ENCODE measurements at places on chromosomes 4 and X.

GRCh38 chr4:73868206-73869129 is 725 bp upstream of the CXCL1 start:
- DNase-seq: no peak

DNA sequence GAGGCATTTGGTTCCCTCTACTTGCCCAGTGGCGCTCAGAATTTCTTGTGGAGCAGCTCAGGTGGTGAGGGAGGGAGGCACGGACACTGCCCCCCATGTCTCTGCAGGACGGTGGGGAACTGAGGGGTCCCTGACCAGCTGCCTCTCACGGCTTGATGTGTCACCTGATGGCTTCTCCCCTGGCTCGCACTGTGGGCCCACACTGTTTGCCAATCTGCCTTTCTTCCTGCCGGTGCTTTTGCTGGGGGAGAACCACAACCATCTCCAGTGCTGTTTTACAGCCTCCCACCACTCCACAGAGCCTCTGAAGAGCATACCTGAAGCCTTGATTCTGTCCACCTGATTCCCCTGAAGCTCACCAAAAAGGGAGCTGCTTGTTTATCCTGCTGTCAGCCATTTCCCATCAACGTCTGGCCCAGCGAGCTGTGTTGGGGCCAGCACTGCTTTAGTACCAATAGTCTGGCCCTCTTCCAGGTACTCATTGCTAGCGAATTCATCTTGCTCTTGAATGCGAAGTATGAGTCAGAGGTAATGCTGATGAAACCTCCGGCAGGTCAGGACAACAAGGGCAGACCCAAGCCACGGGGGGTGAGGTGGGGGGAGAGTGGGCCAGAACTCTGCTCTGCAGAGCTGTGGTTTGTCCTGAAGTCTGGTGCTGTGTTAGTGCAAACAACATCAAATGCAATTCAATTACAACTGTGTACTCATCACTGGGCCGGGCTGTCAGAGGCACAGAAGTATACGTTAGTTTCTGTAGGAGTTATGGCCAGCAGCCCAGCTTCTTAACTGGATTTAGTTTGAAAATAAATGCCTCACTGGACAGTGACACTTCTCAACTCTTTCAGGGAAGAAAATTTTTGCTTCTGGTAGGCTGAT is 208.3 kb upstream of the JADE1 start:
- no peak for DNase-seq

DNA sequence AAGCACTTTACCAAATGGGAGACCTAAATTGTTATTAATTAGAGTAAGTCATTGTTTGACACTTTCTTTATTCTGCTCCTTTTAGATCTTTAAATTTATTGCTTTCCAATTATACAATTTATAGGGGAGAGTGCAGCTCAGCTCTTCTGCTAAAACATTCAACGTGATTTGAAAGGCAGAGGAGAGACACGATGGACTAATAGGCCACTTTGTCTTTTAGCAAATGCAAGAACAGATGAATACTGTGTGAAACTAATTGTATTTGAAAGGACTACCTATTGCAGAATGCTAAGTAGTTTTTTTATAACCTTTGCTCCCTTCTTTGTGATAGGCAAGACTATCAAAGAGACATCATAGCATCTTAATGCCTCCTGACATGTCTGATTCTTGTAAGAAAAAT is 320.4 kb upstream of the KLF3 start:
- no peak for DNase-seq

DNA sequence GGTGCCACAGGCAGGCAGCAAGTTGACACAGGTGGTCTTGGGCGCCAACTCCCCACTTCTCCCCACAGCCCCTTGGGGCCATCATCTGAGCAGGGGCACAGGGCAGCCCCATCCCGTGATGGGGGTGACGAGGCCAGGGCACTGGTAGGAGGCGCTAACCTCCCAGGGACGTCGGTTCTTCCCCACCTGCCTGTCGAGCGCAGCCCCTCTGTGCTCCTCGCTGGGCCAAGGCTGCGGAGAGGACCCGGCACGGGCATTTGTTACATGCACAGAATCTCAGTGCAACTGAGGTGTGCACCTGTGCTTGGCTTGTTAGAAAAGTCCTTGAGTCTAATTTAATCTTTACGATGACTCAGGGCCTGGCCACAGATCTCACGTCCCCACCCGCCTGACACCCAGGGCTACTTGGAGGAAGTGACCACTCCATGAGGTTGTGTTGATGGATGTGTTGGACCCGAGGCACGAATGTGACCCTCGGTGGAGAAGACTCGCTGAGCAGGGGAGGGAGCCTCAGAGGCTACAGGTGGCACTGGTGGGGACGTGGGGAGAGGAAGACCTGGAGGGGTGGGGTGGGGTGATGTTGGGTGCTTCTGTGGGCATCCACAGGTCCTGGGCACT is 3.1 kb upstream of the SH3TC1 start:
- DNase-seq: no peak

GRCh38 chrX:107669885-107670628 is 41.7 kb downstream of the PRPS1 start:
- no peak for DNase-seq

DNA sequence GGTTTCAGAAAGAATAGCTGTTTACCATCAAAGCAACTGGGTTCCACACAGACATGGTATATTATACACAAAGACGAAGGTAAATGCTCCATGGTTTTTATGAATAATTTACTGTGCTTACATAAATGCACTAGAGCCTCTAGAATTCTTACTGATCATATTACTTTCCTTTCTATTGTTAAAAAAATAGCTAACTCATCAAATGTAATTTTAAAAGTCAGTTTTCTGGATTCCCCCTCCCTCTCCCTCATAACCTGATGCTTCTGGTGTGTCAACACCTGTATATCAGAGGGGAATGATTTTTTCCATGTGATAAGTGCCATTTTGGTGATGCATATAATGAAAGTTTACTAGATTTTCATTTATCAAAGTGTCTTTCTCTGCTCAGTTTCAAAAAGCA is 31.1 kb upstream of the LEF1 start:
- no peak for DNase-seq

DNA sequence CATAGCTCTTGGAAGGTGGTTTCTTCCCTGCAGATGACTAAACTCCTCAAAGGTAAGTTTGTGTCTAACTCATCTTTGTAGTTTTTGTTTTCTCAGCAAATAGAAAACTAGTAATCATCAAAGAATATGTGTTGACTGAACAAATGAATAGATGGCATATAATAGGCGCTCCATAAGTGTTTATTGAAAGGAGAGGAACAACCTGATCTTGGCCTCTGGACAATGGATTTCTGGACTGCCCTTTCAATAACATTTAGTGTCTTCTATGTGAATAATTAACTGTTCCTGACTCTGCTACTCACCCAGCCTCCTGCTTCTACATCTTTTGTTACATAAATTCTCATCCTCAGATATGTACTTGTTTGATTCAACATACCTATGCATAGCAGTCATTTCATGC is 399.1 kb downstream of the PPP1R2C start:
- DNase-seq: no peak
